ENCODE measurements at places on chromosomes 1 and 21. TPM values are rescaled to one million over a fixed set of nuclear protein-coding genes. Genes with fewer than 3 reads are reported as not detected.

ESPN gene
- 8.3 TPM for total RNA-seq

FGR gene
- total RNA-seq: 193 TPM

- no peaks in the 10 kb centered on the region for H3K27me3 ChIP-seq
- peak; percentile 24 for DNase-seq
- peaks cover 19% of the 10 kb centered on the region for H3K4me1 ChIP-seq
- H3K27ac ChIP-seq: no peak overlapping the region
These were observed 12.6 kb upstream of the EPS8L3 start for GRCh38 chr1:109776206-109776835.

NUP210L gene
- total RNA-seq: 1.7 TPM

TMEM200B gene
- 4.3 TPM for total RNA-seq

DNA sequence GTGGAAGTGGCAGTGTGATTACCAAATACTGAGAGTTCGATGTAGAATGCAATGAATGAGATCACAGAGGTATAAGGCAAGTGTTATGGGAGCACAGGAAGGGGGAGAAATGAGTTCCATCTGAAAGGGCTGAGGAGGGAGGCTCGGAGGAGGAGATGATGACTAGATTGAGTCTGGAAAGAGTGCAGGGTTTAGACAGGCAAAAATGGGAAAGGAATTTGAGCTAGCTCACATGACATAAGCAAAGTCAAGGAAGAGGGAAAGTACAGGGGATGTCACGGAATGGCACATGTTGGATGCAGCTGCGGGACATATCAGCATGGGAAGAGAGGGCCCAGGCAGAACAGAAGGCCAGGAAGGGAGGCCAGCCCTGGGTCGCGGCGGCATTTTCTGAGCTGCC, 132.7 kb downstream of the RUNX1 start:
- no peak overlapping the region for H3K27ac ChIP-seq
- no peak for DNase-seq
- H3K4me1 ChIP-seq: peaks cover 12% of the 10 kb centered on the region
- no peaks in the 10 kb centered on the region for H3K27me3 ChIP-seq
- H3K4me3 ChIP-seq: no peak overlapping the region

GJA5 gene
- 44.5 TPM for total RNA-seq

DNA sequence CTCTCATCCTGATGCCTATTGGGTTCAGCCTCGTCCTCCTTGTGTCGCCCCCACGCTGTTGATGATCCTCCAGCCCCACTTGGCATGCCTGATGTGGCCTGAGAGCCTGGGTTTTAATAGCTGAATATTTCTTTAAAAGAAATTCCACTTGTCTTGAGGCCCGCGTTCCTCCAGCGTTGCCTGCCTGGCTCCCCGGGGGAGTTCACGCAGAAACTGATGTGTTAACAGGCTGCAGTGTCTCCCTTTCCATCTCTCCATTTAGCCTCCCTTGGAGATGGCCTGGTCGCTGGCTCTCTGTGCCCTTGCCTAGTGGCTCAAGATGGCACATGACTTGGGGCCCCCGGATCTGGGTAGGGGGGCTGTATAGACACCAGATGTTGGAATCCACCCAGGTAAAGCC, 9.5 kb downstream of the ACTL8 start:
- peaks cover 7% of the 10 kb centered on the region for H3K27me3 ChIP-seq
- H3K4me3 ChIP-seq: no peak overlapping the region
- no peak overlapping the region for H3K27ac ChIP-seq
- no peaks in the 10 kb centered on the region for H3K4me1 ChIP-seq

DNA sequence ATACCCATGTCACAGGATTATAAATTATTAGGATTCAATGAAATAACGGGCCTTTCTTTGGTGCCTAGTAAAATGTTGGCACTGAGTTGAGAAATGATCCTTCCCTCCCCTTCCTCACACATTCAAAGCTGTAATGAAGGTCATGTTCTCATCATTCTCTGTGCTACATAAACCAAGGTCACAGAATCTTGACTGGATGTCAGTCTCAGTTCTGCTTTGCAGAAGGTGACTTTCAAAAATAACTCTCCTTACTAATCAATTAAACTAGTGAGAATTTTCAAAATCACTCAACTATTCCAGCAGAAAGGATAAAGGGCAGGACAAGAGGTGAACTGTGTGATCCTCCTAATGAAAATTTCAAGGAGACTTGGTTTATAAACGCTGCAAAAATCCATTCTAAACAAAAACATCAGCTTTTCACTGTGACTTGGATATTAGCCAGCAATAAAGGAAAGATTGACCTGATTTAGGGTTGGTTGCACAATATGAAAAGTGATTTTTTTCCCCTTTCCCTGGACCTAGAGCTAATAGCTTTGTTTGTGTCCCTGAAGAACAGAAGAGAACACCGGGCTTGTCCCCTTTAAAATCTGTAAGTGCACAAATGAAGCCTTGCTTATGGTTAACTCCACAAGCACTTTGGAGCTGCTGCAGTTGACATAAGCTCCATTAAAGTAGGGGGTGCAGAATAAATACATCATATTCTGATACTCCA, 120.1 kb downstream of the SEC16B start:
- no peak overlapping the region for H3K27ac ChIP-seq
- no peaks in the 10 kb centered on the region for H3K4me1 ChIP-seq
- H3K27me3 ChIP-seq: no peaks in the 10 kb centered on the region
- no peak for DNase-seq
- no peaks in the 10 kb centered on the region for H3K36me3 ChIP-seq
- no peak overlapping the region for H3K4me3 ChIP-seq

SELENON gene
- 83.4 TPM for total RNA-seq

OLFM3 gene
- not detected for total RNA-seq

DNA sequence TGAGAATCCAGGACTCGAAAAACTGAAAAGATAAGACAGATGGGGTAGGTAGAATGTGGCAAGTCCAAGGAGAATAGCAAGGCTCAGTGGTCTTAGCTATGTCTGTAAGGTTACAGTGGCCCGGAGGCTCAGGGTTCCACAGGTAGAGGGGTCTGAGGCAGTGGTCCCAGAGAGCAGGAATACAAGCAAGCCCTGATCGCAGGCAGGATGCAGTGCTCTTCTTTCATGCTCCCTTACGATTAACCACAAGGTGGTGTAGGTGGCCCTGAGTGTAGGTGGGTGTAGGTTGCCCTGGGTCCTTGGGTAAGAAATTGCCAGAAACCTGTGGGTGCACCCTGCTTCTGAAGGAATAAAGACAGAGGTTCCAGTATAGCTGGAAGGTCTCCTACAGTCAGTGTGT, 99.1 kb upstream of the RAB3GAP2 start:
- no peaks in the 10 kb centered on the region for H3K4me1 ChIP-seq
- H3K27me3 ChIP-seq: no peaks in the 10 kb centered on the region
- no peak overlapping the region for H3K4me3 ChIP-seq
- H3K27ac ChIP-seq: no peak overlapping the region
- H3K36me3 ChIP-seq: no peaks in the 10 kb centered on the region
- DNase-seq: no peak

DNA sequence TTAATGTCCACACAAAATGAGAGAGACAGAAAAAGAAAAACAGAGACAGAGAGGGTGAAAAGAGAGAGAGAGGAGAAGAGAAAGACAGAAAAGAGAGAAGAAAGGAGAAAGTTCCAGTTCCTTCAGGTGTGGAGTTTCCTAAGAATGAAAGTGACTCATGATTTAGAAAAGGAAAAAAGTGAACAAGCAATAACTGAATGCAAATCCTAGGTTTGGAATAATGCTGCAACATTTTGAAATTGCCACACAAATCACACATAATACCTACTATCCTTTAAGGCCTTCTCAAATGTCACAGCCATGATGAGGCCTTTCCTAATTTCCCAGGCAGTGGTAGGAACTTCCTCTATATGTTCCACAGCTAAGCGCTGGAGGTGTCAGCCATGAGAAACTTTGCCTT, 31.5 kb upstream of the XPR1 start:
- DNase-seq: no peak
- H3K27ac ChIP-seq: no peak overlapping the region
- no peak overlapping the region for H3K4me3 ChIP-seq
- no peaks in the 10 kb centered on the region for H3K36me3 ChIP-seq

- no peak overlapping the region for H3K4me3 ChIP-seq
- H3K4me1 ChIP-seq: no peaks in the 10 kb centered on the region
- no peak for DNase-seq
- no peak overlapping the region for H3K27ac ChIP-seq
- H3K27me3 ChIP-seq: no peaks in the 10 kb centered on the region
These were observed 60.9 kb downstream of the KIF21B start for GRCh38 chr1:200962631-200963030.

DNA sequence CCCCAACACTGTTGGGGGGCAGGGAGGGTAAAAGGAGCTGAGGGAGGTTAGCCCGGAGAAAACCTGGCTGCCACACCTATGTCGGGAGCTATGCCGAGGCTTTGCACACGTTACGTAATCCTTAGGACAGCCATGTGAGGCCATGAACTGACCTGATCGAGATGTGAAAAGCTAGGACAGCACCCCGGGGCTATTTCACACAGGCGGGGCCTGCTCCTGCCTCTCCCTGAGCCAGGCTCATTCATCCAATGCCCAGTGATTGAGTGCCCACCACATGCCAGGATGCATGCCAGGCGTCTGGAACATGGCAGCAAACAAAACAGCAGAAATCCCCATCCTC, 30.2 kb downstream of the LDLRAP1 start:
- peak overlapping the region; percentile 11 for H3K27ac ChIP-seq
- no peaks in the 10 kb centered on the region for H3K36me3 ChIP-seq
- DNase-seq: peak; percentile 62
- H3K4me1 ChIP-seq: peaks cover 17% of the 10 kb centered on the region
- H3K27me3 ChIP-seq: no peaks in the 10 kb centered on the region
- H3K4me3 ChIP-seq: no peak overlapping the region

- no peak overlapping the region for H3K27ac ChIP-seq
- no peaks in the 10 kb centered on the region for H3K36me3 ChIP-seq
- no peak overlapping the region for H3K4me3 ChIP-seq
- H3K4me1 ChIP-seq: peaks cover 9% of the 10 kb centered on the region
- DNase-seq: no peak
These were observed 5.3 kb upstream of the DPH5 start for GRCh38 chr1:101030881-101031280.

DNA sequence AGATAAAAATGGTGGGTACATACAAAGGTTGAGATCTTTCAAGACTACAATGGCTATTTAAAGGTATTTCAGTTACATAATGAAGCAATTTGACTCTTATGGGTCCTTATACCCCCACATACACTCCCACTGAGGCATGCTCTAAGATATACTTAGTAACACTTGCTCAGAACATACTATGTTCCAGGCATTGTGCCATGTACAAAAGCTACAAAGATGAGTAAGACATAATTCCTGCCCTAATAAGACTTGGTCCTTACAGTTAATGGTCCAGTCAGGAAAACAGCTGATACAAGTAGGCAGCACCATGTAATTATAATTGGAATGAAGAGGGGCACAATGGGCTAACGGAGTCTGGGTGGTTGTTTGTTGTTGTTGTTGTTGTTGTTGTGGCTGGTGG, 166.7 kb upstream of the BEND5 start:
- H3K4me1 ChIP-seq: no peaks in the 10 kb centered on the region
- DNase-seq: no peak
- H3K27ac ChIP-seq: no peak overlapping the region

HSF2BP gene
- 0.32 TPM for total RNA-seq

KRTAP26-1 gene
- total RNA-seq: not detected

- no peak for DNase-seq
- H3K36me3 ChIP-seq: no peaks in the 10 kb centered on the region
- H3K27ac ChIP-seq: no peak overlapping the region
- H3K4me3 ChIP-seq: no peak overlapping the region
- H3K4me1 ChIP-seq: peaks cover 15% of the 10 kb centered on the region
- H3K27me3 ChIP-seq: no peaks in the 10 kb centered on the region
These were observed 34.0 kb downstream of the MEGF6 start for GRCh38 chr1:3577300-3577699.

DNA sequence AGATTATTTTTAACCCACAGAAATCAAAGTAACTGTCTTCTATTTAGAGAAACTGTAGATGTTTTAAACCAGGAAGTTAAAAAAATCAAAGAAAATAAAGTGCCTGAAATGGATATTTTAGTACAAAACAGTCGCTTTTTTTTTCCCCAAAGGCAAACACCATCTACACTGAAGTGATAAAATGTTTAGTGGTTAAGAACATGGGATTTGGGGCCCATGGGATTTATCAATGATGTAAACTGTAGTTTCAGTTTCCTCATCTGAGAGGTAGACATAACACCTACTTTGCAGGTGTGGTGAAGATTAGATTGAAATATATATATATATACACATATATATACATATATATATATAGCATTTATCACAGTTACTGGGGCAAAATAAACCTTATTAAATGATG, 22.1 kb downstream of the ASPM start:
- H3K27ac ChIP-seq: no peak overlapping the region
- no peaks in the 10 kb centered on the region for H3K27me3 ChIP-seq
- H3K36me3 ChIP-seq: no peaks in the 10 kb centered on the region
- H3K4me3 ChIP-seq: no peak overlapping the region
- H3K4me1 ChIP-seq: no peaks in the 10 kb centered on the region

TNNT2 gene
- total RNA-seq: 6.4 TPM

RGS4 gene
- total RNA-seq: 0.89 TPM

- H3K4me1 ChIP-seq: peaks cover 15% of the 10 kb centered on the region
- peak overlapping the region; percentile 94 for H3K27ac ChIP-seq
- H3K4me3 ChIP-seq: peak overlapping the region; percentile 77
- no peaks in the 10 kb centered on the region for H3K27me3 ChIP-seq
- peak; percentile 53 for DNase-seq
These were observed 846 bp downstream of the NSUN4 start for GRCh38 chr1:46341222-46342083.

ATP6V1G3 gene
- total RNA-seq: not detected

- no peak for DNase-seq
- no peaks in the 10 kb centered on the region for H3K36me3 ChIP-seq
- no peaks in the 10 kb centered on the region for H3K4me1 ChIP-seq
These were observed 20.5 kb downstream of the IQGAP3 start for GRCh38 chr1:156551869-156552268.

NBPF6 gene
- not detected for total RNA-seq

OR10J4 gene
- total RNA-seq: not detected

GRCh38 chr1:200346700-200347099, 63.1 kb downstream of the ZNF281 start:
- H3K36me3 ChIP-seq: no peaks in the 10 kb centered on the region
- H3K27me3 ChIP-seq: no peaks in the 10 kb centered on the region
- H3K27ac ChIP-seq: no peak overlapping the region
- H3K4me1 ChIP-seq: peaks cover 2% of the 10 kb centered on the region

DNA sequence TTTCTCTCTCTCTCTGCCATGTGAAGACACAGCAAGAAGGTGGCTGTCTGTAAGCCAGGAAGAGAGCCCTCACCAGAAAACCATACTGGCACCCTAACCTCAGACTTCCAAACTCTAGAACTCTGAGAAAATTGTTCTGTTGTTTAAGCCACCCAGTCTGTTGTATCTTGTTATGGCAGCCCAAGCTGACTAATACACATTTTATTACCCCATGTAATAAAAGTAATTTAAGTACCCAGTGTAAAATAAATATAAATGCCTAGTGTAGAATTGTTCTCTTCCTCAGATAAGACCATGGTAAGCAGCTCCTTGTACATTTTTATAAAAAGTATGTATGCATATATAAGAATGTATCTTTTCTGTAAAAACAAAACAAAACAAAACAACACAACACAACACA, 119.7 kb downstream of the DTL start:
- H3K4me3 ChIP-seq: no peak overlapping the region
- no peak for DNase-seq
- no peaks in the 10 kb centered on the region for H3K27me3 ChIP-seq
- H3K36me3 ChIP-seq: no peaks in the 10 kb centered on the region

GRCh38 chr1:70934194-70934961, 113.2 kb downstream of the PTGER3 start:
- H3K27me3 ChIP-seq: no peaks in the 10 kb centered on the region
- no peaks in the 10 kb centered on the region for H3K4me1 ChIP-seq
- H3K36me3 ChIP-seq: no peaks in the 10 kb centered on the region
- H3K27ac ChIP-seq: no peak overlapping the region
- H3K4me3 ChIP-seq: no peak overlapping the region
- DNase-seq: no peak

- no peaks in the 10 kb centered on the region for H3K36me3 ChIP-seq
- H3K27me3 ChIP-seq: no peaks in the 10 kb centered on the region
- no peaks in the 10 kb centered on the region for H3K4me1 ChIP-seq
- no peak for DNase-seq
- H3K27ac ChIP-seq: no peak overlapping the region
These were observed 864.3 kb upstream of the ADAMTS5 start for GRCh38 chr21:27831177-27831576.
